ENCODE measurements at places on chromosomes 2 and 18. TPM values are rescaled to one million over a fixed set of nuclear protein-coding genes. Genes with fewer than 3 reads are reported as not detected.

DNA sequence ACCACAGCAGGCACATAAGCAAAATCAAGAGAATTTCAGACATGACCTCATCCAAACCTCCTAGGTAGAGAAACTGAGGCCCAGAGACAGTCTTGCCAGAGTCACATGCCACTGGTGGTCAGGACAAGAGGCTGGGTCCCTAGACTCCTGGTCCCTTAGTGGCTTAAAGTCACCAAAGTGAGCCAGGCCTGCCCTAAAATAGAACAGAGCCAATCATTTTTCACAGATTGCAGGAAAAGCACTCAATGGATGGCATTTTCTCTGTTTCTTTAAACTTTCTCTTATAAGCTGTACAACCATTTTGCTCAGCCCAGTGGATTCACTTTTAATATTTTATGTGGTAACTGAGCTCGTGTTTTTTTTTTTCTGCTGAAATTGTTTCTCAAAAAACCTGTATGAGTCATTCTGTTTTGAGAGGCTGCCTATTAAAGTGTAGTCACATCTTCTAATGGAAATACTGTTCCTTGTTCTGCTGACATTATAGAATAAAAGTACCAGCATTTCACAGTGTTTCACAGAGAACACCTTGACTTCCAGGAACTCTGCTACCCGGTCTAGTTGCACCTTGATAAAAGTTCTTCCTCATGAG lies 29.6 kb downstream of the STEAP3 start:
- no peak for DNase-seq

DNA sequence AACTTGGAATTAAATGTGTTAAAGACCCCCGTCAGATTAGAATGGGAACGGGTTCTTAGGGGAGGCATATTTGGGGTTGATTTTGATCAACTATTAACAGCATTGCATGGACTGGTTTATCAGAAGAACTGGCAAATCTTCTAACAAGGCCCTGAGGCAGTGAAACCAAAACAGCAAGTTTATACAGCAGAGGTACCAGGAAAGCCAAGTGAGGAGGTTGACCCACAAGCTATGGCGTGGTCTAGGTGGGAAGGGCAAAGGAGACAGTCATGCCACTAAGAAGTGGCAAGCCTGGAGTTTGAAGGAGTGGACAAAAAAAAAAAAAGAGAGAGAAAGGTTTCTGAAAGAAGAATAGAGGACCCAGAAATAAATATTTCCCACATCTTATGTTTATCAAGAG lies 187.0 kb downstream of the MREG start:
- DNase-seq, result no peak

DNA sequence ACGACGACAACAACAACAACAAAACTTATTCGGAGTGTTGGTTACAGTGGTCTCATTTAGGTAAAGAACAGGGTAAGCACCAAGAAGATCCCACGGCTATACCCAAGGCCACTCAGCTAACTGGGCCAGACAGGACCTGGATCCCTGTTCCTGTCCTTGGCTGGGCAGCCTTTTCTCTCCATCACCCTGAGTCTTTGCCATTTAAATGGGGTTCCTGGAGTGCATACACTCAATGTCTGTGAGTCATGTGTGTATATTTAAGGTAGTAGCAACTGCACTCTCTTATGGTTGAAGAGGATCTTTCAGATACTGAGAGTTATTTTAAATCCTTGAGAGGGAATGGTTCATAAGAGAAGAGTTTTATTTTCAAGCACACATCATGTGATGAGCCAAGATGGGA lies 35.3 kb downstream of the ADCYAP1 start:
- no peak for DNase-seq

Gene PPP1R1C
- 0.87 TPM for total RNA-seq

GRCh38 chr2:37342591-37343220 lies 1.7 kb upstream of the QPCT start:
- no peak for DNase-seq

Gene UGT1A3
- not detected for total RNA-seq

- no peak for DNase-seq
These were observed 55.3 kb downstream of the G6PC2 start for GRCh38 chr2:168956392-168956791.

- DNase-seq, result no peak
These were observed 318.0 kb upstream of the NRP2 start for GRCh38 chr2:205364261-205364660.

Gene NETO1
- 0.66 TPM for total RNA-seq

Gene MC4R
- total RNA-seq, result not detected

- no peak for DNase-seq
These were observed 191.0 kb downstream of the C1D start for GRCh38 chr2:67871686-67872412.

Gene LAMA1
- 1.5 TPM for total RNA-seq

DNA sequence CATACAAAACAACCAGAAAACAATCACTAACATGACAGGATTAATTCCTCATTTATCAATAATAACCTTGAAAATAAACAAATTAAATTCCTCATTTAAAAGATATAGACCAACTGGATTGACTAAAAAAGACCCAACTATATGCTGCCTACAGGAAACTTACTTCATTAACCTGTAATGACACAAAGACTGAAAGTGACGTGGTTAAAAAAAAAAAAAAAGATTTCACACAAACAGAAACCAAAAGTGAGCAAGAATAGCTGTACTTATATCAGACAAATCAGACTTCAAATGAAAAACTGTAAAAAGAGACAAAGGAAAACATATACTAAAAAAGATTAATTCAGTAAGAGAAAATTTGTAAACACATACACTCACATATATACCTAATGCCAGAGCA lies 201.2 kb downstream of the CCDC178 start:
- DNase-seq, result no peak

Gene ARHGEF4
- total RNA-seq, result 16.3 TPM

Gene RAB10
- total RNA-seq, result 133 TPM

Gene CNDP1
- total RNA-seq, result 1.0 TPM

Gene LINC00305
- not detected for total RNA-seq

Gene CNGA3
- total RNA-seq, result 1.3 TPM

Gene ARID5A
- total RNA-seq, result 26.0 TPM

Gene DNAJC27
- total RNA-seq, result 12.8 TPM

DNA sequence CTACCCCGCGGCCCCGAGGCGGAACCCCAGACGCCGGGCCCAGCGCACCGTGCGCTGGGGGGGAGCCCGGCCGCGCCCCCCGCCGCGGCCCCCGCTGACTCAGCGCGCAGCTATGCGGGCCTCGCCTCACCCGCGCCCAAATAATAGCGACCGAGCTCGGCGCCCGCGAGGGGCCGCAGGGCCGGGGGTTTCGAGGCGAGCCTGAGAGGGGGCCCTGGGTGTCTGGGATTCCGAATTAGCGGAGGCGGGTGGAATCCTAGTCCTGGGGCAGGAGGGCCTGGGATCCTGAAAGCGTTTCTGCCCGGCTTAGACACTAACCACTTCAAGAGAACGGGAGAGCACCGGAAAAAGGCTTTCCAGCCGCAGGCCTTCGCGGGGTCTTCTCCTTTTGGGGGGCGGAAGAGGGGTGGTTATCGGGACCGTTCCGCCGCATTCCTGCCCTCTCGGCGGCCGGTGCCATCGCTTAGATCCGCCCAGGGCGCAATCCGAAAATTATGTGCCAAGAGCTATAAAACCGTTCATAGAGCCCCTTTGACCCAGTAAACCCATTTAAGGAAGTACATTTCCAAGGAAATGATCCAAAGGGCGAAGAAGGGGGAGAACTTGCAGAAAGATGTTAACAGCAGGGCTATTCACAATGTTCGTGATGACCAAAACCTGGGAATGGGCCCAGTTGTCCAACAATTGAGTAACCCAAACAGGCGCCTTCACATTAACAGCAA lies 681 bp upstream of the ROCK2 start:
- peak; percentile 92 for DNase-seq

GRCh38 chr2:189933911-189934399 lies 128.6 kb downstream of the MSTN start:
- no peak for DNase-seq

DNA sequence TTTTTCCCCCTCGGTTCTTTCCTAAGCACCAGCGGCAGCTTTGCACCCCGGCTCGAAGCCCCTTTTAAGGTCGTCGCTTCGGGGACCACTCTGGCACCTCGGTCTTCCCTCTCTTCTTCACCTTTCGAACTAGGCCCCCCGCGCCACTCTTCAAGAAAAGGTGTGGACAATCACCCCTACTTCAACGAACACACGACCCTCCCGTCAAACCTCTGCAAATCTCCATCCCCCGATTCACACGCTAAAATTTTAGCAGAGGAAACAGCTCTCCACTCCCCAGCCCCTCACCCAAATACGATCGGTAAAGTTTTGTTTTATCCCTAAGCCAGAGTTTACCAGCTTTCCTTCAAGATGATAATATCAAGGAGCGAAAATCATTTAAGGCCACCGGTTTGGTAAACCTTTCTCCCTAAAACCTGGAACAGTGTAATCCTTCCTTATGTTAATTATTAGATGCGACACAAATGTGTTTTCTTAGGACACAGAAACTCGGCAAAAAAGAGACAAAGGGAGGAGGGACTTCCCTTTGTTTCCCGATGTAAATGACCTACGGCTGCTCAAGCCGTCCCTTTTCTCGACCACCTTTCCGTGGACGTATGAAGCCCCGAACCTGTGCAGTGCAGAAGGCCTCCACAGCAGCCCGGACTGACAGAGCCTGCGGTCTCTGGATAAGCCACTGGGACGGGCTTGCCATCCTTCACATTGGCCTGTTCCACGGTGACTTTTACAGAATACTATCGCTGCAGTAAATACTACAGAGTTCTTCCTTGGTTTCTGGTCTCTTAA lies 85.2 kb downstream of the RBMS1 start:
- DNase-seq, result no peak

Gene LRRTM4
- 7.1 TPM for total RNA-seq

GRCh38 chr2:83582589-83582988 lies 876.5 kb downstream of the SUCLG1 start:
- DNase-seq, result no peak

GRCh38 chr2:40256649-40257048 lies 195.2 kb downstream of the SLC8A1 start:
- DNase-seq, result no peak

GRCh38 chr18:55886886-55887285 lies 298.9 kb upstream of the TCF4 start:
- DNase-seq, result no peak

DNA sequence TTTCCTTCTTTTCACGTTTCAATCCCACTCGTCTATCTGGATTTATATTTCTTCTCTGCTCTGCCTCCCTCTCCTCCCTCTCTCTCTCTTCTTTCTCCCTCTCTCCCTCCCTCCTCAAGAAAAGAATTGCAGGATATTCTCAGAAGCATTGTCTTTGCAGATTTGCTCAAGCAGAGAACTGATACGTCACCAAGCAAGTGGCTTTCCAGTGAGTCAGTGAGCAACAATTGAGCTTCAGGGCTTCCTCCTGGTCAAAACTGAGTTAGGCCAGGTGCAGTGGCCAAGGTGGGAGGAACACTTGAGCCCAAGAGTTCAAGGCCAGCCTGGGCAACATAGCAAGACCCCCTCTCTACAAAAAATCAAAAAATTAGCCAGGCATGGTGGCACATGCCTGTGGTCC lies 151.1 kb downstream of the SMAD2 start:
- DNase-seq, result no peak

DNA sequence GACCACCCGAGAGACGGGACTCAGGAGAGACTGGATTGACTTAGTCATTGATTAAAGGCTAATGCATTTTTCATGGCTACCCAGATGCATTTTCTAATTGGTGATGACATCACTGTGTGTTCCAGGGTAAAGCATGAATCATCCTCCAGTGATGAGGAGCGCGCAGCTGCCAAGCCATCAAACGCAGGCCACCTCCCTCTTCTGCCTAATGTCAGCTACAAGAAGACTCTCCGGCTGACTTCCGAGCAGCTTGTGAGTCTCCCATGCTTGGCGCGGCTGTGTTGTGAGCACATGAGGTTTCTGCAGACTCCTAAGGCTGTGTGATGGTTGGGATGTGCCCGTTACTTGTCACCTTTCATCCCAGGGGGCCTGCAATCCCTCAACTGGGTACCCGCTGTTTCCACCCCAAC lies 56.4 kb downstream of the LPIN1 start:
- no peak for DNase-seq

Gene TMEM127
- total RNA-seq, result 28.5 TPM

Data from tibial nerve (tissue), 4 donors.